Heart right ventricle (tissue), 16 donors: ENCODE measurements at places on chromosomes 1 and 21. TPM values are rescaled to one million over a fixed set of nuclear protein-coding genes. Genes with fewer than 3 reads are reported as not detected.
A peak's percentile ranks its signal among the peaks of the same experiment; 100 is the strongest.

Gene EFNA1
- total RNA-seq: 38.6 TPM

Gene LYPD8
- total RNA-seq: not detected

Gene EDARADD
- total RNA-seq: 1.9 TPM

Gene CELA2A
- total RNA-seq: 0.95 TPM

DNA sequence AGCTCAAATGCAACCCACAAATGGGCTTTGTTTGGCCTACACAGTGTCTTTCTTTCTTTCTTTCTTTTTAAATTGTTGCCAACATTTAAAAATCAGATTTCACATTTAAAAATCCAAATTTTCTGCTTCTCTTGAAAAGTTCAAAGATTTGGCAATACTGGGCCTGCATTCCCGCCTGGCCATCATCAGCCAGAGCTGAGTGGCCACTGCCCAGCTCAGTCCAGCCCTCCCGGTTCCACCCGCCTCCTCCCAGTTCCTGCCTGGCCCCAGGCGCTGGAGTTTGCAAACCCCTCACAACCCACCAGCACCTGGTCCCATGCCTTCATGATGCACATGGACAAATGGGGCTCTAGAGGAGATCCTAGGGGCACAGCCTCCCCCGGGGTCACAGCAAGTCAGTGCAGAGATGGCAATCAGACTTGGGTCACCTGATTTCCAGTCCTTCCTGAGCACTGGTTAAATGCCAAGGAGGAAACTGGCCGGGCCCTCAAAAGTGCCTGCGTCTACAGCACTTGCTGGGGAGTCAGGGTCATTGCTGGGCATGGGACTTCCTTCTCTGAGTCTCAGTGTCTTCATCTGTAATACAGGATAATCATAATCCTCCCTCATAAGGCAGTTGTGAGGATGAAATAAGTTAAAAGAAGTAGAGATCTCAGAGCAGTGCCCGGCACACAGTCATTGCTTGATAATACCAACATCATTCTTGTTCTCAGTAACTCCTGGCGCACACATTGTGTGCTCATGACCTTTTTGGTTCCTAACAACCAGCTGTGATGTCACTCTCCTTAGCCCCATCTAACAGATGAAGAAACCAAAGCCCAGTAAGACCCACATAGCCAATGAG, 41.0 kb upstream of the LAPTM5 start:
- peaks cover 18% of the 10 kb centered on the region for H3K4me1 ChIP-seq
- peak overlapping the region; percentile 69 for H3K27ac ChIP-seq
- H3K4me3 ChIP-seq: no peak overlapping the region

DNA sequence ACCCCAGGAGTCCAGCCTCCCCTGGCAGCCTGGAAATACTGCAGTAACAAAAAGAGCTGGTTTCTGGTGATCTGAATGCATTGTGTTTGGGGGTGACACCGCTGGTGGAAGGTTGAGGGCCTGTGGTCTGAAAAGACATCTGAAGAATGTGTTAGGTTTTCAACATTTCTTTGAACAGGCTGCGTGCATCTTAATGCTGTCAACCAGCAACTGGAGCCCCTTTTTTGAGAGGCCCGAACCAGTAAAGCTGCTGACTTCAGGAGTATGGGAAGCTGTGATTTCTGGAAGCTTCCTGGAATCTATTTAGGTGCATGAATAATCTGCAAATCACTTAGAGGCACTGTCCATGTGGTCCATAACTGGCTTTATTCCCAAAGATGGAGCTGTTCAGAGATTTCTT, 17.0 kb downstream of the ATP5PO start:
- peaks cover 23% of the 10 kb centered on the region for H3K4me1 ChIP-seq
- H3K27ac ChIP-seq: no peak overlapping the region
- H3K27me3 ChIP-seq: no peaks in the 10 kb centered on the region

DNA sequence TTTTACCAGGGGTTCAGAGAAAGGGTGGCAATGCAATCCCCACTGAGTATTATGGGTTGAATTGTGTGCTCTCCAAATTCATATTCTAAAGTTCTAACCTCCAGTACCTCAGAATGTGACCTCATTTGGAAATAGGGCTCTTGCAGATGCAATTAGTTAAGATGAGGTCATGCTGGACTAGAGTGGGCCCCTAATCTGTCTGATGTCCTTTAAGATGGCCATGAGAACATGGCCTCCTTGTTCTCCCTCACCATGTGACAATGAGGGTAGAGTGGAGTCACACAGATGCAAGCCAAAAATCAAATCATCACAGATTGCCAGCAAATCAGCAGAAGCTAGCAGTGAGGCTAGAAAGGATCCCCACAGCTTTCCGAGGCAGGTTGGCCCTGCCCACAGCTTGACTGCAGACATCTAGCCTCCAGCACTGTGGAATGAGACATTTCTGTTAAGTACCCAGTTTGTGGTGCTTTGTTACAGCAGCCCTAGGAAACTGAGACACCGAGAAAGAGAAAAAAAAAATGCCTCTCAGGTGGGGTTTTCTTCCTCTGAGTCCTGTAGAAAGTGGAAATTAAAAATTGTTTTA, 25.5 kb upstream of the CREG1 start:
- DNase-seq: no peak
- H3K36me3 ChIP-seq: no peaks in the 10 kb centered on the region
- H3K4me3 ChIP-seq: no peak overlapping the region
- H3K4me1 ChIP-seq: no peaks in the 10 kb centered on the region

GRCh38 chr1:54312796-54313316, 93.3 kb downstream of the SSBP3 start:
- H3K27me3 ChIP-seq: no peaks in the 10 kb centered on the region
- no peaks in the 10 kb centered on the region for H3K36me3 ChIP-seq
- peaks cover 49% of the 10 kb centered on the region for H3K4me1 ChIP-seq
- H3K4me3 ChIP-seq: no peak overlapping the region

DNA sequence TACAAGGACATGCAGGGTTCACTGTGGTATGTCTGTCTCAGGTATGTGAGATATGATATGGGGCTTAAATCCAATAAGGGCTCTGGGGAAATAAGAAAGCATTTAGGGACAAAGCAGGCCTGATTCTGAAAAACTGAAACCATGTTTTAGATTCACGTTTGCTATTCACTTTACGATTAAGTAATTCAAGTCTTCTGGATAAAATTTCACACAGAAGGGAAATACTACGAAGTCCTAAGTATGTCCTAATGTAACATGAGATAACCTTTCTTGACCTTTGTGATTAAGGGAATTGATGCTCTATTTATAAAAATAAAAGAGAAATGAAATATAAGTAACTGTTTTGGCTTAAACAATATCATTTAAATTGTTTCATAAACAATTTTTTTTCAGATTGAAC, 55.4 kb downstream of the HNRNPR start:
- peaks cover 59% of the 10 kb centered on the region for H3K36me3 ChIP-seq
- no peaks in the 10 kb centered on the region for H3K4me1 ChIP-seq
- H3K27ac ChIP-seq: no peak overlapping the region
- no peaks in the 10 kb centered on the region for H3K27me3 ChIP-seq
